Activated naive CD4-positive, alpha-beta T cell treated with anti-CD3 and anti-CD28 coated beads for 36 hours (primary cell): ENCODE measurements at places on chromosomes 7 and 10.

DNA sequence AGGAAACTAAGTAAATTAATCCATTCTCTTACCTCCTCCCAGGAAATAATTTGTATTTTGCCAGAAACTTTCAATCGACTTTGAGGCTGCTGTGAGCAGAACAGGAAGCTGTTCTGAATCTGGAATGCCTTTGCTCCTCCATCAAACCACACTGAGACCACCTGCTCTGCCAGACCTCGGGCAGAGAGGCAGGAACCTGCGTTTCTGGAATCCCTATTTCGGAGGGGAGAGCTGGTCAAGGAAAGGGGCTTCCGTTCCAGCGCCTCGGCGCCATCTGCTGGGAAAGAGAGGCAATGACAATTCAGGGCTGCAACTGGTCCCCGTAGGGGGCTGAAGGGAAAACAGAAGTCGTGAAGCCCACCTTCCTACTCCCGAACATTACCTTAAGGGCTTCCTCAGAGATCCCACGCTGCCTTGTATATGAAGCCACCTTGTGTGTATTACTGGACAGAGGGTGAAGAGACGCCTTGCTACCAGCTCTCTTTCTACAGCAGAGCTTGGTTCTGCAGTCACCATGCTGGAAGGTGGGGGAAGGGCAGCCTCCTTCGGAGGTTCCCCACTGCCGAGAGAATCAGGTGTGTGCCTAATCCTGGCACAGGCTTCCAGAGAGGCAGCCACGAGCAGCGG lies 31.2 kb downstream of the ZNF467 start:
- peak; percentile 71 for DNase-seq

DNA sequence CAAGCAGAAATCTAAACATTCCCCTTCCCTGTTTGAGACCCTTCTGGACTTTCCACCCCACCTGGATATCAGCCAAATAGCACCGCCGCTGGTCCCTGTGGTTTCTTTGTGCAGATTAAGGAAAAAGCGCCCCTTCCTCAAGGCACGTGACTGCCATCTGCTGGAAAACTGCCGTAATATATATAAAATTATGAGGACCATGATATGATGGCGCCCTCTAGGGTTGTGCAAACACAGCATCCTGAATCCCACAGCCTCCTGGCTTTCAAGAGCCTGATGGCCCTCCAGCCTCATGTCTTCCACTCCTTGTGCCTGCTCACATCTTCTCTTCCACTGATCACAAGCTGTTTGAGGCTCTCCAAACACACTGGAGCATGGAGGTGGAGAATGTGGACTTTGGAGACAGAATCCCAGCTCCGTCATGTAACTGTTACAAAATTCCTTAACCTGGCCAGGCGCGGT lies 121.3 kb downstream of the MYL10 start:
- peak; percentile 80 for DNase-seq

DNA sequence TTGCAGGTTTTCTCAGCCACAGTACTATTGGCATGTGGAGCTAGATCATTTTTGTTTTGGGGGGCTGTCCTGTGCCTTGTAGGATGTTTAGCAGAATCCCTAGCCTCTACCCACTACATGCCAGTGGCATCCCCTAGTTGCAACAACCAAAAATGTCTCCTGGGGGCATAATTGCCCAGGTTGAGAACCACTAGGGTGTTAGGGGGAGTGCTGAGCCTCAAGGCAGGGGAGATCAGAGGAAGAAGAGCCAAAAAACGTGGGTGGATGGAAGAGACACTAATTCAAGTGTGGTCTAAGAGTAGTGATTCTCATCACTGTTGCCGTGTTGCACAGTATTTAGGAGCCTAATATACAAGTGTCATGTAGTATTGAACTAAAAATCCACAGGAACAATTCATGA lies 31.7 kb upstream of the CCNY start:
- DNase-seq = no peak

GRCh38 chr10:52950578-52950977 lies 178.0 kb upstream of the MBL2 start:
- DNase-seq = no peak

- no peak for DNase-seq
These were observed 595.6 kb upstream of the NRP1 start for GRCh38 chr10:33930079-33930478.

DNA sequence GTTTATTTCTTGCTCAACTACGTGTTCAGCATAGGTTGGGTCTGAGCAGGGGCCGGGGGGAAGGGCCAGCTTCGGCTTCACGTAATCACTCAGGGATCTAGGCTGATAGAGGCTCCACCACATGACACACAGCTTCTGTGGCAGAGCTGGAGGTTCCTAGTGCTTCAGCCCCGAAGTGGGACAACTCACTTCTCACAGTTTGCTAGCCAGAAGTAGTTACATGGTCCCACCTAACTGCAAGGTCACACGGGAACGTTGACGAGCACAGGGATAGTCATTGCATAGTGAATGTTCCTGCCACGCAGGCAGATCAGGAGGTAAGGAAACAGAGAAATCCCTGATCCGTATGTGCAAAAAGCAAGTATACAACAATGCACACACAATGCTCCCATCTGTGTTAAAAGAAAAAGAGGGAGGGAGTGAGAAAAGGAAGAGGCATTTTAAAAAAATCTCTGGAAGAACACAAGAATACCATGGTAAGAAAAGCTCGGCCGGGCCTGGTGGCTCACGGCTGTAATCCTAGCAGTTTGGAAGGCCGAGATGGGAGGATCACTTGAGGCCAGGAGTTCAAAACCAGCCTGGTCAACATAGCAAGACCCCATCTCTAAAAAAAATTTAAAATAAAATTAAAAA lies 16.9 kb downstream of the SMURF1 start:
- no peak for DNase-seq

DNA sequence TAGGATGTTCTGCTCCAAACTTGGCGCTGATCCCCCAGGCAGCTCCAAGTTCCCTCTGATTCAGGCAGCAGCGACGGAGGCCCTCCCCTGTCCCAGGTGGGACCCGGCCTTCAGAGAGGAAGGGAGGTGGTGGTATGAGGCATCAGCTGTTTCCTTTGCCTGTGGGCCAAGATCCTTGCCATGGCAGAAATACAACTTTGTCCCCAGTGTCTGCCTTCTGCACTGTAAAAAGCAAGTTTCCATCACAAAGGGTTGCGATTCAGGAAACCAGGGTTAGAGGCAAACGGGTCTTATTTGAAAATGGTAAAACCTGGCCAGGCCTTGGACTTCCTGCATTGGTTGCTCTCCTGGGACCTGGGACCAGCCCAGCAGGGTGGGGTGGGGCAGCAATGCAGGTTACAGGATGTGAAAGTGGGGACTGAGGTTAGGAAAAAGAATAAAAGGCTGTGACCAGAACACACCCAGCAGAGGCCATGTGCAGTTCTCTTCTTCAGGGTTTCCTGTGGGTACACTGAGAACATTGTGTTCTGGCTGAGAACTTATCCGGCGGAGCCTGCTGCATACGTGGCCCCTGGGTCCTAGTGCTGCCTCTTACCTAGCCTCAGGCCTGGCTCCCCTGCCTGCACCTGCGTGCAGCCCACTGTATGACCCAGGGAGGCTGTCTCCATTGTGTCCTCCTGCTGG lies 25.1 kb upstream of the DDIT4 start:
- peak; percentile 87 for DNase-seq

DNA sequence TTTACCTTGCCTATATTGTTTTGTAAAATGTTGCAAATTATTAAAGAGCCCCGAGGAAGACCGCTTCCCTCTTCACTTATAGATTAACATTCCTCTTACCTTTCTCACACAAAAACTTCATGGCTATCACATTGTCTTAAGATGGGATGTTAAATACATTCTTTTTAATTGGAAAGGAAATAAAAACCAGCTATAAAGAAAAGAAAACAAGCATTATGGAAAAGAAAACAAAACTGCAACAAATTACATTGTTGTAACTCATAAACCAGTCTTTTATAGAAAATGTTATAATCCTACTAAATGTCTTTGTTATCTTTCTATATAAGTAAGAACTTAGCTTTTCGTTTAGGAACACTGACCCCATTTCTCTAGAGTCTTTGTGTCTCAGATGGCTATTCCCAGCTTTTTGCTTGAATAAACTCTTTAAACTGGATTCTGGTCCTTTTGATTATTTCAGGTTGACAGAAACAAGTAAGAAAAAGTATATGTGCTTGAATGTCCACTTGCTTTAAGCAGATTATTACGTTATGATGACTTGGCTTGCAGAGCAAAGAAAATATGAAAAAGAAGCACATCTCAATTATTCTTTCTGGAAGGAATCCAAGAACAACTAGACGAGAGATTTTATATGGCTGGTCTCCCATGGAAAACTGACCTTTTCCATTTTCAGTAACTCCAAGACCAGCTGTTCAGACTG lies 128.2 kb downstream of the AKR1D1 start:
- DNase-seq = no peak
